ENCODE measurements at places on chromosomes 7 and 10. TPM values are rescaled to one million over a fixed set of nuclear protein-coding genes. Genes with fewer than 3 reads are reported as not detected.

- no peak for DNase-seq
These were observed 35.8 kb upstream of the BHLHA15 start for GRCh38 chr7:98175260-98175940.

- peak; percentile 76 for DNase-seq
These were observed 40.3 kb upstream of the GNAT3 start for GRCh38 chr7:80552031-80552694.

DNA sequence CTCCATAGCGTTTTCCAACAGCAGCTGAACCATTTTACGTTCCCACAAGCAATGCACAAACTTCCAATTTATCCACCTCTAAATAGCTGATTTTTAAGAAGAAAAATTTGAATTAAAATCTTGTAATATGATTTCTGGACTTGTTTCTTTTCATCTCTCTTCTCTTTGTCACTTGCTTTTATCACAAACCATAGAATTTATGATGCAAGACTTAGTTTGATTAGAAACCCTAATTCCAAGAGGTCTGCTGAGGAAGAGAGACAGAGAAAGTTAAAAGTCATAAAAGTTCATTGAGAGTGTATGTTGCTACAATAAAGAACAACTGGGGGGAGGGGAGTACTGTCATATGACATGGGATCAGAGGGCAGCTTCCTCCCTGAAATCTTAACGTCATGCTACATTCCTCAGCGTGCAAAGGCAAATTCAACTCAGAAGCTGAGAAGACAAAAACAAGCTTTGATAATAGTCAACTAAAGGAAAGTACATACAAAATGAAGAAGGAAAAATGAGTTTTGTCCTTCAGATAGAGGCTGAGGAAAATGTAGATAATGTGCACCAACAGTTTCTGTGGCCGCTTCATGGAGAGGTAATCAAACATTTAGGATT is 18.4 kb upstream of the CUBN start:
- no peak for DNase-seq

DNA sequence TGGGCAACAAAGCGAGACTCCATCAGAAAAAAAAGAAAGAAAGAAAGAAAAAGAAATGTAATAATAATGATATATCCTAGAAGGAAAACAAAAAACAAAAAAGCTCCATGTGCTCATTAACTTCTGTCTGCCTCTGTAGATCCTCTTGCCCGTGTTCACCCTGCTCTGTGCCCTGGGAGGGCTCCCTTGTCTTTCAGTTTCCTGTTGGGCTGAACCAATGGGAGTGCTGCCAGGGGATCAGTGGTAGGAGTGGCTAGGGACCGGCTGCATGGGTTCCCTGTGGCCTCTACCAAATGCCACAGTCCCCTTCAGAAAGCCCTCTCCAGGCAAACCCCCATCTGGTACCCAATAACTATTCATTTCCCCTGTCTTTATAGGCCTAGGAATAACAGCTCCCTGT is 51.8 kb upstream of the PARD3 start:
- no peak for DNase-seq

DNA sequence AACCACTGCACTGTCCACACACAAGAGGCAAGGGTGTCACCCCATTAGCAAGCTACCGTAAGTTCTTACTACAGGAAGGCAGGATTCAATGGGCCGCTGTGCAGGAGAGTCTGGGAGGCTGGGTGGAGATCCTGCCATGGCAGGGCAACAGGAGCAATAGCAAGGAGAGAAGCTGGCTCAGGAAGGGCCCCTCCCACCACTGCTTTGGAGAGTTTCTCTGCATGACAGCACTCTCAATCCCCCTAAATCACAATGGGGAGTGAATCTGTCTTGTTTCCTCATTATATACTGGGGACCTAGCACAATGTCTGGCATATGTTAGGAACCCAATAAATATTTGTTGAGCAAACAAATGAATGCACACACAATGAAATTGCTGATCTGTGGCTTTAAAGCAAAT is 83.2 kb upstream of the SFMBT2 start:
- DNase-seq = no peak

GRCh38 chr7:137583172-137583571 is 239.6 kb upstream of the PTN start:
- DNase-seq = no peak

DNA sequence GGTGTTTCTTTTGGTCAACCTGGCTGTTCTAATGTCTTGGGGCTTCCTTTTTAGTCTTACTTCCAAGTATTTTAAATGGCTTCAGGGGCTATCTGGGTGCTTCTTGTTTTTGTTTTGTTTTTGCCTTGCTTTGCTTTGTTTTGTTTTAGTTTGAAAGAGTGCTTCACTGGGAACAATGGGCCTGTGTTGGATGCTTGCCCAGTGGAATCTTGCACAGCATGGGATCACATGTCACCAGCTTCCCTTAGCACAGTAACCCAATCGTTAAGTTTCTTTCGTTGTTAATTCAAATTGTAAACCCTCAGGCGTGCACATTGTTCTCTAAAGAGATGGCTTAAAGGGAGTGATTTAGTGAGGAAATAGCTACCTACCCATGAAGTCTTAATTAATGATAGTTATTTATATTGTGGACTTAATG is 8.9 kb downstream of the COL17A1 start:
- peak; percentile 12 for DNase-seq

PNLIPRP3 gene
- total RNA-seq = not detected

NEUROD6 gene
- not detected for total RNA-seq
